ENCODE measurements at places on chromosomes 2 and 18. TPM values are rescaled to one million over a fixed set of nuclear protein-coding genes. Genes with fewer than 3 reads are reported as not detected.

RFTN2 gene
- total RNA-seq = 3.8 TPM

CFAP65 gene
- total RNA-seq = under 0.01 TPM

SERPINB13 gene
- not detected for total RNA-seq

POMC gene
- 0.66 TPM for total RNA-seq

TPO gene
- total RNA-seq = not detected

ANKRD30BL gene
- total RNA-seq = not detected

CNRIP1 gene
- total RNA-seq = 29.9 TPM

FAM237A gene
- not detected for total RNA-seq

IL36G gene
- not detected for total RNA-seq

SCYGR4 gene
- not detected for total RNA-seq

AFF3 gene
- total RNA-seq = not detected

SERPINB11 gene
- total RNA-seq = not detected

GMPPA gene
- 45.6 TPM for total RNA-seq

DTNA gene
- 2.1 TPM for total RNA-seq

GKN1 gene
- not detected for total RNA-seq

TACR1 gene
- not detected for total RNA-seq

CENPA gene
- 5.2 TPM for total RNA-seq

CHMP1B gene
- 66.3 TPM for total RNA-seq

KCNJ3 gene
- not detected for total RNA-seq

NCKAP5 gene
- total RNA-seq = 0.27 TPM

WNT10A gene
- total RNA-seq = not detected

TEKT4 gene
- not detected for total RNA-seq

BZW1 gene
- total RNA-seq = 584 TPM

SLC14A1 gene
- 0.09 TPM for total RNA-seq

RAPGEF4 gene
- 6.2 TPM for total RNA-seq

SLC19A3 gene
- total RNA-seq = 0.09 TPM

PKDCC gene
- 2.2 TPM for total RNA-seq

SANBR gene
- 16.8 TPM for total RNA-seq

LRRC30 gene
- total RNA-seq = not detected

CNGA3 gene
- not detected for total RNA-seq

NAT8 gene
- not detected for total RNA-seq

SPC25 gene
- total RNA-seq = 6.4 TPM

SH2D6 gene
- 0.28 TPM for total RNA-seq

TSGA10 gene
- 1.0 TPM for total RNA-seq

All from endothelial cell of coronary artery (primary cell).